ENCODE measurements at places on chromosomes 1 and 21.

DNA sequence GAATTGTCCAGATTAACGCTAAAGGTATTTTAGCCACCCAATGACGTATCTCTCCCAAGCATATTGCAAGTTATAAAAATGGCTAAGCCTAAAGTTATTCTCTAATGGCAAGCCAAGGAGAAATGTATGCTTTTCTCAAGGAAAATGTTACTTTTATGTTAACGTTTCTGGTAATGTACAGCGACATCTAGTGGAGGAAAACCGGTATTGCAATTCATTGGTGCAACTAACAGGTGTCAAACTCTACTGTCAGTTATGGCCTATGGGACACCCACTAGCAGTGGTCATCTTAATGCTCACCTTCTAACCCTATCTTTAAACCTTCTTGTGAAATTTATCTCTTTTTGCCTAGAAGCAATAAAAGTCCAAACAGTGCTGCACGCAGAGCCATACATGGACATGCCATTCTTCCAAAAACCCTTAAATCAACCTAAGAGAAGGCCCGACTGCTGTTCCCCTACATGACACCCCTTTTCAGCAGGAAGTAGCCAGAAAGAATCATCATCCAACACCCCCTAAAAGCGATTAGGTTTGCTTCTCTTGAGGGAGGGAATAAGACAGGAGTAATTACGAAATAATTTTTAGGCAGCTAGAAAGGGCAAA, 68.7 kb upstream of the LRIF1 start:
- DNase-seq, result peak; percentile 11

DNA sequence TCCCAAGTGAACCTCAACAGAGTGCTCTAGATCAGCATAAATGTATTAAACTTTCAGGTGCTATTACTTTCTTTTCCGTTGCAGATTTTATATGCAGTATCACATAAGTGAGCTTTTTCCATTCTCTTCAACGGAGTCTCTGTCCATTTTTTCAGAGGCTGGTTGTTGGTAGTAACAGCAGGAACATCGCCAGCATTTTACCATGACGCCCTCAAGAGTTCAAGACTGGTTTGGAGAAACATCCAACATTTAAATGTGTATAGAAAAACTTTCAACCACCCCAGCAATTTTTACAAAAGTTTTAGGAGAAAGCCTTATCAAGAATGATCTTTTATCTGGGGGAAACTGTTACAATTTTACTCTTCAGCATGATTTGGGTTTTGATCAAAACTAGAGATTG, 117.0 kb downstream of the TGFB2 start:
- DNase-seq, result no peak

DNA sequence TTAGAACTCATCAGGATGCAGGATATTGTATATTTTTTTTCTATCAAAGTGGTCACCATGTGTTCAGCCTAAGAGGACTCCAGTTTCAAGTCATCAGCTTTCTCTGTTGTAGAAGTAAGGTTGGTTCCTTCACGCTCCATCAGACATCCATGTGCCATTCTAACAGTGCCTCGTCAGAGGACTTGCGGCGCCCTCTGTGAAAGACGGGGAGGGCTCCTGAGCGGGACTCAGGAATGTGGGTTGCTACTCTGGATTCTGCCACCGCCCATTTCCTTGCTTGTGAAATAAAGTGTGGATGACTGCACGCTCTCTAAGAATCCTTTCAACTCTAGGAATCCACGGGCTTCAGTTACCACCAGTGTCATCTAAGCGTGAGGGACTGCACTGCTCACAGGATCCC, 593.5 kb downstream of the KIF26B start:
- DNase-seq, result no peak

DNA sequence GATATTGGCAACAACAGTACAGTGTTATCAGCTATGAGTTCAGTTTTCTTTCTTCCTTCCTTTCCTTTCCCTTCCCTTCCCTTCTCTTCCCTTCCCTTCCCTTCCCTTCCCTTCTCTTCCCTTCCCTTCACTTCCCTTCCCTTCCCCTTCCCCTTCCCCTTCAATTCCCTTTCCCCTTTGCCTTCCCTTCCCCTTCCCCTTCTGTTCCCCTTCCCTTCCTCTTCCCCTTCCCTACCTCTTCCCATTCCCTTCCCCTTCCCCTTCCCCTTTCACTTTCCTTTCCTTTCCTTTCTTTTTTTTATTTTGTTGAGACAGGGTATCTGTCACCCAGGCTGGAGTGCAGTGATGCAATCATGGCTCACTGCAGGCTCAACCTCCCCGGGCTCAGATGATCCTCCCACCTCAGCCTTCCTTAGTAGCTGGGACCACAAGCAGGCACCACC, 72.3 kb upstream of the CAPZB start:
- DNase-seq, result no peak

GRCh38 chr21:16642353-16642752, 870.5 kb upstream of the CXADR start:
- no peak for DNase-seq

DNA sequence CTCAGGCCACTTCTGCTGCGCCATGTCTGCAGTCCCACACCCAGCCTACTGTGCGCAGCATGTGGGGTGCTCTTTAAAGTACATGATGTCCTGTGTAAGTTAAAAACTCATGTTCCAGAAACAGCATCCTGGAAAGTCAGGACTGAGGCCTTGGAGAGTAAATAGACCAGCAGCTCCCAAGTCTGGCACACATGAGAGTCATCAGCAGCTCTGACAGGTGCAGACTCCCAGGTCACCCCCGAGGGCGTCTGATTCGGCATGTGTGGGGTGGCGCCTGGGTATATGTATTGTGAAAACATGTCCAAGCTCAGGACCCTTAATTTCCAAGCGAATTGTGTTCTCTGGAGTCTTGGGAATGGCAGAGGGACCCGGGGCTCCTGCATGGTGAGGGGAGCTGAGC, 120.1 kb upstream of the RUNX3 start:
- no peak for DNase-seq

DNA sequence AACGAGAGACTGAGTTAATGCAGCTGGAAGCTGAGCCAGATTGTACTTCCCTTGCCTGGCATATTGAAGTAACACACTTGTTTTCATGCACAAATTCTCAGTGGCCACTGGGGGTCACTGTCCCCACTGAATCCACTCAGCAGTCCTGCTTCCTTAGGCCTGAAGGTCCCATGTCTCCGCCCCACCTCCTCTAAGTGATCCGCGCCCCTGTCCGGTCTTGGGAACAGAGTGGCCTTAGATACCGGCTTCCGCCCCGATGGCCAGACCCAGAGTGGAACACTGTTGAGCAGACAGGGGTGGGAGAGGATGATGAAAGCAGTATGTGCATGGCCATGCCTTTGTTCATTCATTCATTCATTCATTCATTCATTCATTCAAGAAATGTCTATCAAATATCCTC, 34.8 kb downstream of the CHAF1B start:
- peak; percentile 31 for DNase-seq

DNA sequence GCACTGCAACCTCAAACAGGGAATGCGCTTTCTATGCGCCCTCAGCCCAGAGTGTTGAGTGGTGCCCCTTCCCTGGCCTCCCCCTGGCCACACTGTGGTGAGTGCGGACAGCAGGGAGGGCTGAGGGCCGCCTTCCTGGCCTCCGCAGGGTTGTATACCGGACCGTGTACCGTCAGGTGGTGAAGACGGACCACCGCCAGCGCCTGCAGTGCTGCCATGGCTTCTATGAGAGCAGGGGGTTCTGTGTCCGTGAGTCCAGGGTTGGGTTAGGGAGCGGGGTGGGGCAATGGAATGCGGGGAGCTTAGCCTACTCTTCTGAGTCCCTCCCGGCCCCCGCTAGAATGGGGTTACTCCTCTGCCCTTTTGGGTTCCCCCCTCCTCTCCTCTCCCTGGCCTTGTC, 11.7 kb downstream of the PEAR1 start:
- no peak for DNase-seq

DNA sequence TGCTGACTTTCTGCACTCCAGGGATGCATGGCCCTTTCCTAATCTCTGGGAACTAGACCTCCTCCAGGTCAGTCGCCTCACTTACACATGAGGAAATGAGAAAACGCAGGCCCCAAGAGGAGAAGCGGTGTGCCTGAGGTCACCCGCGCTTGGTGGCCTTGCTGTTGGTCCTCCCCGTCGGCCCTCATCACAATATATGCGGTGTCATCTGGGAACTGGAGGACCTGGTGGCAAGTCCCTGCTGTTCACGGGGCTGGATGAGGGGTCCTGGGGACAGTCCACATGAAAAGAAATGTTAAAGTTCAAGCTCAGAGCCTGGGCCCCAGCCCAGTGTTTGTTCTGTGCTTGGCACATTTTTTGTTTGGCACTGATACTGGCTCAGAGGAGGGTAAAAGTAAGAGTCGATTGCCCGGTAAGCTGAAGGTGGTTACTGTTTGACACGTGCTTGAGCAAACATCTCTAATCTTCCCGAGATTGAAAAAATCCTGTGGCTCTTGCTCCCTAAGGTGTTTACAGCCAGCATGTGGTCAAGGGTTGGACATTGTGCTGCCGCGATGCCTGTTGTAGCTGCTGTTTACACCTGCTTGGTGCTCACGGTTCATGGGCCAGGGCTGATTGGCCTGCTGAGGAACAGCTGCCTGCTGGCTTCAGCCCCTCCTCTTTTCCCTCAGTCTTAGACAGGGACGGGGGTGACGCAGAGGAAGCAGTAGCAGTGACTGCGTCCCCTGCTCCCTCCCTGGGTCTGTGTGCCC, 5.2 kb downstream of the COQ8A start:
- no peak for DNase-seq

All from activated CD4-positive, alpha-beta T cell treated with anti-CD3 and anti-CD28 coated beads, Interleukin-2, amount 50 U/mL, for 1 hour (primary cell).